Activated effector memory CD4-positive, alpha-beta T cell treated with anti-CD3 and anti-CD28 coated beads, Interleukin-2, amount 50 U/mL, for 16 hours (primary cell): ENCODE measurements at places on chromosomes 13 and 19.

- no peak for DNase-seq
These were observed 36.8 kb downstream of the VSTM2B start for GRCh38 chr19:29562299-29563297.

DNA sequence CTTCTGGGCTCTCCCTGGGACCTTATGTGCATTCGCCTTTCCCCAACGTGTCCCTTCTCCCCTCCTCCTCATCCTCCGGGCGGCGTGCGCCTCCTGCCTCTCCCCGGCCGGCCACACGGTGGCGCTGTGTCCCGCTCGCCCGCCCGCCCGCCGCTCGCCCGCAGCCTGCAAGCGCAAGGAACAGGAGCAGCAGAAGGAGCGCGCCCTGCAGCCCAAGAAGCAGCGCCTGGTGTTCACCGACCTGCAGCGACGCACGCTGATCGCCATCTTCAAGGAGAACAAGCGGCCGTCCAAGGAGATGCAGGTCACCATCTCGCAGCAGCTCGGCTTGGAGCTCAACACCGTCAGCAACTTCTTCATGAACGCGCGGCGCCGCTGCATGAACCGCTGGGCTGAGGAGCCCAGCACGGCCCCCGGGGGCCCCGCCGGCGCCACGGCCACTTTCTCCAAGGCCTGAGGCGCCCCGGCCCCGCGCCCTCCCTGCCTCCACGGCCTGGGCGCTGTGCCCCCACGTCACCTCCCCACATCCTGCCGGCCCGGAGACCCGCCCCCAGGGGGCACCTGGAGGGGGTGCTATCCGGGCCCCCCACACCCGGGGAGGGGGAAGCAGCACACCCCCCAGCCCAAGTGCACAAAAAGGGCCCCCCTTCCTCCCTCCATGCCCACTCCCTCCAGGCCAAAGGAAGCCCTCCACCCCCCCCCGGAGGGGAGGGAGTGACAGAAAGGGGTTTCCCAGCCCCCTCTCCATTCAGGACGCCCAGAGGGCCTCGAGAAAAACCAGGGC lies 21.9 kb downstream of the ONECUT3 start:
- DNase-seq: no peak

DNA sequence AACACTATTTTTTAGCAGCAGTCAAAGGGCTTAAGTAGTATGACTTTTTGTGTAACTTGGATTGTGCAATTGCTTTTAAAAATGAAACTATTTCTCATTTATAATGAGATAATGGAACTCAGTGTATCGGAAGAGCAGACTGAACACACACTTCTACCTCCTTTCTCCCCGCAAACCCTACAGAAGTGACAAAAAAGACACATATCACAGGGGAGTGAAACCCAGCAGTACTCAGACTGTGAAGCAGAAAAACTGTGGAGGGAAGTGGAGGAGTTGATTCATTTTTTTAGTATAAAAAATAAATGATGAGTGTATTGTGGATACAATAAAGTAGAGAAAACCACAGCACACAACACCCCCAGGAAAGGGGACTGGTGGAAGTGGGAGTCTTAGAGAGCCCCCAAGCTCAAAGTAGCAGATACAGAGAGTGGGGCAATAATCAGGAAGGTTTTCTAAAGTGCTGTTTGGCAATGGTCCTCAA lies 9.7 kb downstream of the LPAR6 start:
- peak; percentile 65 for DNase-seq

- DNase-seq: no peak
These were observed 362 bp downstream of the ZNF557 start for GRCh38 chr19:7069904-7070226.

DNA sequence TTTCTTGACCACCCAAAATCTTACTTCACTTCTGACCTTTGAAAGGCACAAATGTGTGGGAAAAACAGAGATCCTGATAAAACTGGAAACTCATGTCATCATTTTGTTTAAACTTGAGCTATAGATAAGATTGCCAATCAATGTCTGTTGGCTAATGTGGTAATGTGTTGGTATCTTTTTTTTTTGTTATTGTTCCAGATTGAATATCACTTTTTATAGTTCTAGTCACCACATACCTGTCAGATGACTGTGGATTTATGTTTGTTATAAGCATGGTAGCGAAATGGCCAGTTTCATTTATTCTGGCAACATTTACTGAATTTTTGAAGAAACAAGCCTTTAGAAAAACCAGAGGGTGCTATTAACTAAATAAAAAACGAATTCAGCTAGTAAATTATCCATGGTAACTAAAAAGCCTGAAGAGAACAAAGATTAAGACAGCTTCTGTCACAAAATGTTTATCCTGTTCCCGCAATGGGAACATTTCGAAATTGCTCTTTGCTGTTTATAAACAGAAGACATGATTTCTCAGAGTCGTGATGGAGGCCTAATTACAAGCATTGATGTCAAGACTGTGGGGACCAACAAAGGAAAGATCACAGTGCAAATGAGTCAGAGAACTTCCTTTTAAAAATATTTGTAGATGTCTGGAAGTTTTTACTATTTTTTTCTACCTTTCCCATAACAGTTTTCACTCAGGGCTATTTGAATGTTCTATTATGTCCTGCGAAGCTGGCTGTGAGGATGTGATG lies 82.9 kb upstream of the POSTN start:
- no peak for DNase-seq

GRCh38 chr19:1853295-1854038 lies 5.2 kb upstream of the REXO1 start:
- peak; percentile 93 for DNase-seq

DNA sequence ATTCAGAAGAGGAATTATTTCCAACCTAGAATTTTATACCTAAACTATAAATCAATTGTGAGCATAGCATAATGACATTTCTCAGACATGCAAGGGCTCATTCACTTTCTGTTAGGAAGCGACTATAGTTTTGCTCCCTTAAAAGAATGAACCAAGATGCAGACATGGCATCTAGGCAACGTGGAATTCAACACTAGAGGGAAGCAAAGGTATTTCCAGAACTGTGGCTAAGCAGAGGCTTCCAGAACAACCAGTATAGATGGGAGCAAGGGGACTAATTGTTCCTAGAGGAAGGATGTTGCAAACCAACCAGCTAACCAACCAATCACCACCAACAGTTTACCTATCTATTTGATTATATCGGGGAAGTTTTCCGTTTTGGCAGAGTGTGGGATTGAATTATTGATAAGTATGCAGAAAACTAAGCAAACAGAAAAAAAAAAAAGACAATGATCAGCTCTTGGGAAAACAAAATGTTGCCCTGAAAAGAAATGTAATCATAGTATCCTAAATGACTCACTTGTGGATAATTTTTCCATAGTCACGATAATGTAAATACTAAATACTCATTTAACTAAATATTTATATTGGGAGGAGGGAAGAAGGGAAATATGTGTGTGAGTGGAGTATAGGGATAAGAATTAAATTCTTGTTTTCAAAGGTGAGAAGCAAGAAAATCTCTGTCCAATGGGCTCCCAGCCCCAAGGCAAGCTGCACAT lies 21.1 kb downstream of the ARL11 start:
- DNase-seq: no peak

DNA sequence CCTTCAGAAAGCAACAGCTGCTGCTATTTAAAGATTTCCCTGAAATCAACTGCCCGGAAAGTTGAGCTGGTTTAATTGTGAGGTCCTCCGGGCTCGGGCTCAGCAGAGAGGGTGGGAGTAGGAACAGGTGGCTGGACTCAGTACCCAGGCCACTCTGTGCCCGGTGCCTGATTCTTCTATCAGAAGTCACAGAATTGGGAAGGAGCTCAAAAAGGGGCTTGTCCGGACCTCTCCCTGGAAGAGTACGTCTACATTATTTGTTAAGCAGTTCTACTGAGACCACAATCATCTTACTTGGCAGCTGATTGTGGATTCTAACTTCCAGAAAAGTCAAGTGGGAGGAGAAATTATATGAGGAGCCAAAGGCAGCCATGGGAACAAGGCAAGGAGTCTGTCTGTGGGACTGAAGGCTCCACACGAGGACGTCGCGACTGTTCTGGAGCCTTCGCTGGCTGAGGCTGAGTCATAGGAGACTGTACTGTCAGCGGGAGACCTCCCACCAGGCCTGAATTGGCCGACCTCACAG lies 91.7 kb upstream of the ANKRD10 start:
- no peak for DNase-seq

- DNase-seq: no peak
These were observed 1430.7 kb upstream of the PCDH20 start for GRCh38 chr13:62846302-62846701.

- no peak for DNase-seq
These were observed 14.2 kb downstream of the CACNA1A start for GRCh38 chr19:13492128-13492527.

- DNase-seq: no peak
These were observed 9.1 kb downstream of the SERP2 start for GRCh38 chr13:44382635-44383145.

GRCh38 chr13:74576420-74576819 lies 442.2 kb upstream of the KLF12 start:
- no peak for DNase-seq

DNA sequence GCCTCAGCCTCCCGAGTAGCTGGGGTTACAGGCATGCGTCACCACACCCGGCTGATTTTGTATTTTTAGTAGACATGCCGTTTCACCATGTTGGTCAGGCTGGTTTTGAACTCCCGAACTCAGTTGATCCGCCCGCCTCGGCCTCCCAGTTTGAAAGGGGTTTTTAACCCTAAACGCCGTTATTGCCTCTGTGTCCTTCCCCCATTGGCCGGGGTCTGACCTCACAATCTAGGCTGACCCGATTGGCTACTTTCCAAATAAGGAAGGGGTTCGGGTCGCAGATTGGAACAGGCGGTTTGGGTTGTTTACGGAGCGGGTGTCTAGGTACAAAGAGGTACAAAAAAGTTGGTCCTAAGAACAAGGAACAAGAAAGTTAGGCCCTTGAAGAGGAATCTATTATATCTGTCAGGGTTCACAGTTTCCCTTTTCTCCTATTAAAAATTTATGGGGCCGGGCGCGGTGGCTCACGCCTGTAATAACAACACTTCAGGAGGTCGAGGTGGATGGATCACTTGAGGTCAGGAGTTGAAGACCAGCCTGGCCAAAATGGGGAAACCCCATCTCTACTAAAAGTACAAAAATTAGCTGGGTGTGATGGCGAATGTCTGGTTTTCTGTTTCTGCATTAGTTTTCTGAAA lies 1.0 kb downstream of the ZNF253 start:
- DNase-seq: peak; percentile 76

DNA sequence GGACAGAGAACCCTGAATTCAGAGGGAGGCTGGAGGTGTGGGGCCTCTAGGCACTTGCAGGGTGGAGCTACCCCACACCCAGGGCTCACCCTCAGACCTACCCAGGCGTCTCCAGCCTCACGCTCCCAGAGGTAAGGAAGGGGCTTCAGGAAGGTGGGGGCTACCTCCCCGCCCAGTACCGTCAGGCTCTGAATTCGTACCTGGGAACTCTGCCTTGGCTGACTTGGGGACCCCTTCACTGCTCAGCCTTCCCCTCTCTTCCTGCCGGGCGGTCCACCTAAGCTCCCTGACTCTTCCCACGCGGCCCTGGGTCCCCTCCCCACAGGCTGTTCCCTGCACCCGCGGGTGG lies 28.5 kb upstream of the PARP4 start:
- no peak for DNase-seq

DNA sequence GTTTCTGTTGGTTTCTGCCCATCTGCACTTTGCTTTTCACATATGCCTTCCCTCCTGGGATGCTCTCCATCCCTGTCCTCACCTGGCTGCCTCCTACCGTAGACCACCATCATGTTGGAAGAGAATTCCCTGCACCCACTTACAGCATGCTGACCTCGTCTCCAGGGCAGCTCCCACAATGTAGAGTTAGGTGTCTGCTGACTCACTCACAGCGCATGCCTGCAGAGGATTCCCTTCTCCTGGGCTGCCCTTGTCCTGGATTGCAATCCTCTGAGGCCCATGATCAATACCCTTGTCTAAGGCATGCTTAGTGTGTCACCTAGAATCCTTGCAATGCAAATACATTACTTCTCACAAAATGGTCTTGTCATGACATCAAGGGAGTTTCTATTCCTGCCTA lies 43.6 kb downstream of the STOML3 start:
- DNase-seq: no peak

- DNase-seq: no peak
These were observed 13.6 kb downstream of the HAS1 start for GRCh38 chr19:51710163-51710562.

DNA sequence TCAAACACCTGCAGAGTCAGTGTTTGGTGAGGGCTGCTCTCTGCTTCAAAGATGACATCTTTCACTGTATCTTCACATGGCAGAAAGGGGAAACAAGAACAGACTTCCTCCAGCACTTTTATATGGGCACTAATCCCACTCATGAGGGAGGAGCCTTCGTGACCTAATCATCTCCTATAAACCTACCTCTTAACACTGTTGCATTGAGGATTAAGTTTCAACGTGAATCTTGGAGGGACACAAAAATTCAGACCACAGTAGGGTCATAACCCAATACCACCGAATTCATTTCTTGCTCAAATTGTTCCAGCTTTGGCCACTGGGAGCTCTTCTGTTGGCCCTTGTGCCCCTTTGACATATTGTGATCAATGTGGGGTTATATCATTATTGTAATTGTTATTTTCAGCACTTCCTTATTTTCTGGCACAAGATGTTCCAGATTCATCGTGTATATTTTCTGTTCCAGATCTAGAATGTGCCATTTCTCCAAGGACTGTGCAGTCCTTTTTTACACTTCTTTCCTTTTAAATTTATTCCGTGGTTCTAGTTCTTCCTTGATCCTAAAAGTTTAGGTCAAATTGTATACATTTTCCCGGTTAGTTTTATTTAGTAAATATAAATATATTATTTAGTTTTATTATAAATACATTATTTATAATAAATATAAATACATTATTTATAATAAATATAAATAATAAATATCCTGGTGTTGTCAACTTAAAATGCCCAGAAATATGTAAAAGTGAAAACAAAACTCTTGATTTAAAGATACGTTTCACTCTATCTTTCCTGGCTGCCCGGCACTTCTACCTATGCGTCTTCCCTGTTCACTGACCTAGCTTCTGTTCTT lies 35.5 kb upstream of the IGFL4 start:
- no peak for DNase-seq

GRCh38 chr19:38649305-38650171 lies 2.1 kb downstream of the ACTN4 start:
- DNase-seq: no peak

GRCh38 chr19:41753936-41754529 lies 1.3 kb upstream of the CEACAM6 start:
- DNase-seq: peak; percentile 87

DNA sequence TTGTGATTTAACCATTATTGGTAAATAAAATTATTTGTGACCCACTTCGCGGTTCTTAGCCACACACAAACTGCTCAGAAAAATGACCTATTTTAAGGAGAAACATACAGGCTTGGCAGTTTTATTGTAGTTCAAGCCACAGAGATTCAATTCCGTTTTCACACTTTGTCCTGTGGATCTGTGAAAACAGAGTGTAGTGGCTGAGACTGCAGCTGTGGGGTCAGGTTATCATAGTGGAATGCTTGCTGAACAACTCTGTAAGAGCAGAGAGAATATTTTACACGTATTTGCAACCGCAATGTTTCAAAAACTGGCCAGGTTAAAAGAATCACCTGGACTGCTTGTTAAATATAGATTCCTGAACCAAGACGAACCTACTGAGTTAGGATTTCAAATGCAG lies 292.5 kb downstream of the GPC5 start:
- DNase-seq: no peak
